ENCODE measurements at places on chromosomes 5 and 9.

- no peak for DNase-seq
Measured at GRCh38 chr5:34494111-34494755, 161.9 kb upstream of the RAI14 start.

- DNase-seq = no peak
Measured at GRCh38 chr5:67170767-67171166, 25.8 kb downstream of the CD180 start.

- DNase-seq = peak; percentile 31
Measured at GRCh38 chr9:101727612-101728524, 10.6 kb downstream of the GRIN3A start.

GRCh38 chr5:79771387-79771786 lies 81.8 kb downstream of the CMYA5 start:
- peak; percentile 33 for DNase-seq

GRCh38 chr5:151156507-151157420 lies 815 bp downstream of the ANXA6 start:
- peak; percentile 48 for DNase-seq
